ENCODE measurements at places on chromosomes 1 and 21. TPM values are rescaled to one million over a fixed set of nuclear protein-coding genes. Genes with fewer than 3 reads are reported as not detected.

DNA sequence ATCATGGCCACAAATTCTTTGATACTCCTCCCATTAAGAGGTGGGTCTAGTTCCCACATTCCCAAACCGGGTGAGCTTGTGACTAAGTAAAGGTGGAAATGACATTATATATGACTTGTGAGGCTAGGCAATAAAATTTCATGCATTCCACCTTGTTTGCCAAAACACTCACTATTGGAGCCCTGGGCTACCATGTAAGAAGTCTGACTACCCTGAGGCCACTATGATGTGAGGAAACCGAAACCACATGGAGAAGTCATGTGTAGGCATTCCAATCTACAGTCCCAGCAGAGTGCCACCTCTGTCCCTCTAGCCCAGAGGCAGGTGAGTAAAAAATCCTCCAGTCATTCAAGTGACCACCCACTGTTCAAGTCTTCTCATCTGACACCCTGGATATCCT lies 17.9 kb upstream of the SMG7 start:
- H3K27me3 ChIP-seq = peaks cover 15% of the 10 kb centered on the region
- H3K4me3 ChIP-seq = no peak overlapping the region
- no peaks in the 10 kb centered on the region for H3K36me3 ChIP-seq
- no peak for DNase-seq
- H3K27ac ChIP-seq = no peak overlapping the region

The SLC16A4 gene
- not detected for total RNA-seq

GRCh38 chr1:197955486-197956394 lies 38.6 kb downstream of the LHX9 start:
- no peak overlapping the region for H3K4me3 ChIP-seq
- H3K27ac ChIP-seq = no peak overlapping the region
- no peak for DNase-seq
- H3K27me3 ChIP-seq = no peaks in the 10 kb centered on the region
- no peaks in the 10 kb centered on the region for H3K4me1 ChIP-seq

GRCh38 chr1:119367432-119368124 lies 1.0 kb upstream of the HAO2 start:
- DNase-seq = no peak
- H3K27me3 ChIP-seq = peaks cover 4% of the 10 kb centered on the region
- no peaks in the 10 kb centered on the region for H3K4me1 ChIP-seq
- H3K36me3 ChIP-seq = no peaks in the 10 kb centered on the region

DNA sequence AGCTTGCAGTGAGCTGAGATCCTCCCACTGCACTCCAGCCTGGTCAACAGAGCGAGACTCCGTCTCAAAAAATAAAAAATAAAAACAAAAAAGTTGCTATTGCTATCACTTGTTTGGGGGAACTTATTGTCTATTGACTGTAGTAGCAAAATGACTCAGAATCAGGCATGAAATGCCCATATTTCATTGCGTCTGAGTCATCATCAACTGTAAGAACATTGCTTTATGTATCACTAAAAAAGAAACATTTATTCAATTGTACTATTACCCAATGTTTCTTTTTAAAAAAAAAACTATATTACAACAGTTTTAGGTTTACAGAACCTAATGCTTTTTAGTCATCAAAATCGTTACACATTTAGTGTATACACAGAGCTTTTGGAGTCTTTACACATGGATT lies 91.0 kb upstream of the FMN2 start:
- DNase-seq = no peak
- H3K4me1 ChIP-seq = no peaks in the 10 kb centered on the region
- H3K36me3 ChIP-seq = no peaks in the 10 kb centered on the region
- H3K27me3 ChIP-seq = peaks cover 45% of the 10 kb centered on the region
- H3K27ac ChIP-seq = no peak overlapping the region
- no peak overlapping the region for H3K4me3 ChIP-seq

- H3K4me1 ChIP-seq = no peaks in the 10 kb centered on the region
- H3K4me3 ChIP-seq = no peak overlapping the region
- no peaks in the 10 kb centered on the region for H3K27me3 ChIP-seq
- DNase-seq = no peak
- H3K36me3 ChIP-seq = no peaks in the 10 kb centered on the region
Measured at GRCh38 chr21:16037421-16037955, 307.7 kb downstream of the USP25 start.

The AURKAIP1 gene
- total RNA-seq = 64.6 TPM

DNA sequence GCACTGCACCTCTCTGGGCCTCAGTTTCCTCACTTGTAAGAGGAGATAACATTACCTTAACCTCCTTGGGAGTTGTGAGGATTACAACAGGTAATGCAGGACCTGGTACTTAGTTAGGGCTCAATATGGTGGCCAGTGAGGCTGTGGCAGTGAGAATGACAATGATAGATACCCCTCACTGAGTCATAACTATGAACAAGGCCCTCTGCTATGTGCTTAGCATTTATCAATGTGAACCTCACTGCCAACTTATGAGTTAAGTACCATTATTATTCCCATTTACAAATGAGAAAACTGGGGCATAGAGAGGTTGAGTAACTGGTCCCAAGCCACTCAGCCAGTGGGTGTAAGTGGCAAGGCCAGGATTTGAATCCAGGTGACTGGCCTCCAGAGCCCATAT lies 64.4 kb downstream of the HMGB4 start:
- no peak for DNase-seq
- no peak overlapping the region for H3K27ac ChIP-seq
- peaks cover 3% of the 10 kb centered on the region for H3K27me3 ChIP-seq
- no peaks in the 10 kb centered on the region for H3K4me1 ChIP-seq
- H3K36me3 ChIP-seq = no peaks in the 10 kb centered on the region
- H3K4me3 ChIP-seq = no peak overlapping the region

GRCh38 chr1:230109895-230110667 lies 43.0 kb downstream of the GALNT2 start:
- H3K4me3 ChIP-seq = no peak overlapping the region
- peaks cover 4% of the 10 kb centered on the region for H3K36me3 ChIP-seq
- DNase-seq = peak; percentile 62
- no peak overlapping the region for H3K27ac ChIP-seq

The PLA2G5 gene
- not detected for total RNA-seq

The SV2A gene
- 2.9 TPM for total RNA-seq

The LCE1A gene
- total RNA-seq = not detected

DNA sequence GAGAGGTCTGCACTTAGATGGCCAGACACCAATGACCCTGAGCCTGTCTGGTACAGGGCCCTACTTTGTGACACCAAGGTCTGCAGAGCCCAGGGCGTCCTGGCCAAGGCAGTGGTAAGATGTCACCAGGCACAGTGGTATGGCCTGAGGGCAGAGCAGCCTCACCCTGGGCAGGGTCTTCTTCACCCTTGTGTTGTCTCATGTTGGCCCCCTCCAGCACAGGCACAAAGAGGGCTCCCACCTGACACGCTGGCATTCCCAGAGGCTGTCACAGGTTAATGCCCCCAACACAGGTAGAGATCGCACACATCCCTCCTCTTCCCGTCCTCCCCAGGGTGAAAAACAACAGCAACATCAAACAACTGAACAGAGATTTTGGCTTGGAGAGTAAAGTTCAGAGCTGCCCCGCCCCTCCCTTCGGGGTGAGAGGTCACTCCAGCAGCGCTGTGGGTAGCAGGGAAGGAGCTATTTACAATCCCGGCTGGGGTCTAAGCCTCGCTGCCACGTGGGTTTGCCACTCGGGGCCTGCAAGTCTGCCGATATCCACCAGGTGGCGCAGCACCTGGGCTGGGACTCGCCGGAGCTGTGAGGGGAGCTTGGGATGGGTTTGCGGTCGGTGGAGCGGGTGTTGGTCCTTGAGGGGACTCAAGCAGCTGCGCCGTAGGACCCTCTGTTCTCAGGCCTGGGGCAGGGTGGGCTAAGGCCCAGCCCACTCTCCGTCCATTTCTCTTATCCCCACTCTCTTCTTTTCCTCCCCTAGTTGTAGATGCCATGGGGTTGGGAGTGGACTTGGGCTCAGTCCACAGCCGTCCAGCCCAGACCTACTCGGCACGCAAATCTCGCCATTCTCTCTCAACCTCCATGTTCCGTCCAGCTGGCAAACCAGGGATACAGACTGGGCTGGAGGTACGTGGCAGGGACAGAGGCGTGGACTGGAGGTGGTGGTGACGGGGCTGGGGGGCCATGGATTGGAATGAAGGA lies 12.7 kb downstream of the EFNA3 start:
- H3K36me3 ChIP-seq = no peaks in the 10 kb centered on the region
- peak; percentile 77 for DNase-seq
- no peak overlapping the region for H3K4me3 ChIP-seq
- H3K27me3 ChIP-seq = no peaks in the 10 kb centered on the region
- no peak overlapping the region for H3K27ac ChIP-seq
- H3K4me1 ChIP-seq = peaks cover 13% of the 10 kb centered on the region

DNA sequence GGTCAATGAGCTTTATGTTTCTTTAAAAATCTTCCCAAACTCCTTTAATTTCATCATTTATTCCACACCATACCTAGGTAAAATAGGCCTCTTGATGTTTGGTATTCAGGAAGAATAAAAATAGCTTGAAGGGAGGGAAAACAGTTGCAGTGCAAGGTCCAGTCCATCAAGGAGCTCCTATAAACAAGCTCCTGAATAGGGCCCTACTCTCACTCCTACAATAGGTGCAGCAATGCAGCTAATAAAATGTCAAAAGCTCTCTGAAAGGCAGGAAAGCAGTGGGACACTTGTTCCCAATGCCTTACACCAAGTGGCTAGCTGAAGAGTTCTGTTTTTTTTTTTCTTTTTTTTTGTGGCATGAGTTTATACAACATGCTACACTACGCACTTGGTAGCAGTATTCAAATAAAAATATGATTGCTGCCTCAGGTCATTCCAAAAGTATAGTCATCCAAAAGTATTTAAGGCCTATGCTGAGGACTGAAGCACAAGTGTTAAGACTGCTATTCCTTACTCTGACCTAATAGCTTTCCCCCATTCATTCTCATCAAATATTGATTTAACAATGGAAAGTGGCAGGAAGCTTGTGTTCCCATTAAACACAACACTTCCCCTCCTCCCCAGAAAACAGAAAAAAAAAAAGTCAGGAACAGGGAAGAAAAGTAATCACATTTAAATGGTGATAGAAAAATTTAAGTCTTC lies 9.8 kb downstream of the TEX38 start:
- H3K27ac ChIP-seq = no peak overlapping the region
- DNase-seq = no peak
- no peak overlapping the region for H3K4me3 ChIP-seq
- peaks cover 8% of the 10 kb centered on the region for H3K4me1 ChIP-seq
- peaks cover 83% of the 10 kb centered on the region for H3K36me3 ChIP-seq

GRCh38 chr1:39711104-39711965 lies 20.1 kb upstream of the HPCAL4 start:
- DNase-seq = no peak
- H3K4me1 ChIP-seq = no peaks in the 10 kb centered on the region
- no peak overlapping the region for H3K4me3 ChIP-seq

The DDR2 gene
- total RNA-seq = 0.42 TPM

- no peak overlapping the region for H3K27ac ChIP-seq
- H3K36me3 ChIP-seq = peaks cover 30% of the 10 kb centered on the region
- no peaks in the 10 kb centered on the region for H3K27me3 ChIP-seq
- no peaks in the 10 kb centered on the region for H3K4me1 ChIP-seq
- no peak for DNase-seq
- no peak overlapping the region for H3K4me3 ChIP-seq
Measured at GRCh38 chr1:11182884-11183283, 6.3 kb upstream of the ANGPTL7 start.

The KCND3 gene
- total RNA-seq = not detected

The GADD45A gene
- 136 TPM for total RNA-seq

DNA sequence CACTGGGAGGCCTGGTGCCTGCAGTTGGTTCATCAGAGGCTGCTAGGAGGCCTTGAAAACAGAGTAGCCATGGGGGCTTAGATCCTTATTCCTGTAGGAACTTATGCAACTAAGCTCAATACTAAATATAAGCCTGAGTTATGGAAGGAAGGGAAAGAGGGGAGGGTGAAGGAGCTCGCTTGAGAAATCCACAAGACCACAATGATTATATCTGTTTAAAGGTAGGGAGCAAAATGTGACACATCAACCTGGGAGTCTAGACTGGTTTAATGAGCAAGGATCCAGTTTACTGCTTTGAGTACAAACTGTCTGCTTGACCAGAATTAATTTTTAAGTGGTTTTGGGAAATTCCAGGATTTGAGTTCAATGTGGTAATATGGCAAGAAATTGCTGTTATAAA lies 20.4 kb upstream of the ANGPTL7 start:
- H3K27ac ChIP-seq = no peak overlapping the region
- peaks cover 14% of the 10 kb centered on the region for H3K36me3 ChIP-seq
- no peak overlapping the region for H3K4me3 ChIP-seq
- H3K4me1 ChIP-seq = no peaks in the 10 kb centered on the region

The GBP4 gene
- total RNA-seq = 11.3 TPM

- no peak overlapping the region for H3K27ac ChIP-seq
- no peak overlapping the region for H3K4me3 ChIP-seq
- no peaks in the 10 kb centered on the region for H3K4me1 ChIP-seq
- DNase-seq = no peak
Measured at GRCh38 chr1:186059311-186059710, 315.7 kb downstream of the TPR start.

- H3K4me1 ChIP-seq = no peaks in the 10 kb centered on the region
- H3K27ac ChIP-seq = no peak overlapping the region
- H3K27me3 ChIP-seq = no peaks in the 10 kb centered on the region
- H3K36me3 ChIP-seq = no peaks in the 10 kb centered on the region
Measured at GRCh38 chr1:54929700-54930099, 42.7 kb upstream of the DHCR24 start.

DNA sequence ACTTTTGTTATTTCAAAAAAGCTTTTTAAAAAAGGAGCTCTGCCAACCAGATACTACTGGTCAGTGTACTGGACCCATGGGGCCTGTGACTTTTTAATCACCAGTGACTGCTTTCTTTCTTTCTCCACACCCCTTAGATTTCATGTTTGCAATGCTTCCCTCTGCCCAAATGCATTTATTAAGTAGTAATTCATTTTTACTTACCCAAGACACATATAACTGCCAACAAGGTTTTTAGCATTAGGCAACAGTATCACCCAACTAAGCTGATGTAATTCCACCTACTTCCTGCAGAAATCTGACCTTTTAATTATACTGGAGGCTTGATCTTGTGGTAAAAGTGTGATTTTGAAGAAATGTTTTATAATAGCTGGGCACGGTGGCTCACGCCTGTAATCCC lies 12.5 kb downstream of the MECR start:
- DNase-seq = no peak
- peaks cover 29% of the 10 kb centered on the region for H3K36me3 ChIP-seq
- no peak overlapping the region for H3K27ac ChIP-seq
- H3K4me3 ChIP-seq = no peak overlapping the region
- H3K4me1 ChIP-seq = no peaks in the 10 kb centered on the region
- H3K27me3 ChIP-seq = no peaks in the 10 kb centered on the region

- no peak overlapping the region for H3K4me3 ChIP-seq
- no peak for DNase-seq
- H3K27ac ChIP-seq = no peak overlapping the region
- no peaks in the 10 kb centered on the region for H3K27me3 ChIP-seq
- H3K36me3 ChIP-seq = no peaks in the 10 kb centered on the region
Measured at GRCh38 chr1:78591971-78592370, 28.3 kb upstream of the IFI44L start.

All from CD4-positive, alpha-beta T cell (primary cell).